Bone marrow (tissue), 2 donors: ENCODE measurements at places on chromosomes 3 and 15.

- DNase-seq, result no peak
These were observed 15.8 kb downstream of the PLXNA1 start for GRCh38 chr3:126998728-126999127.

DNA sequence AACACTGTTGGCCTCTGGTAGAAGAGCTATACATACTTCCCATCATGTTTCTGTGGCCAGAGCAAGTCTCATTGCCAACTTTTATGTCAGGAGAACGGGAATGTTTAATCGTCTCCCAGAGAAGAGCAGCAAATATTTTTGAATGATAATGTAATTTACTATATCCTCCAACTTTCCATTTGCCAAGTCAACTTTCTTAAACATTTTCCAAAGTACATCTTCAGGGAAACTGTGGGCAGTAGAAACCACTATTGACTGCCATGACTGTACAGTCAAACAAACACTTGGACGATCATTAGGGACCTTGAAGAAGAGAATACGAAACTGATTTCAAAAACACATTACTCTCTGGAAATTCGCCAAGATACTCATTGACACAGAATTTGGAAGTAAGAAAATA, 201.5 kb downstream of the GABRB3 start:
- DNase-seq, result no peak

DNA sequence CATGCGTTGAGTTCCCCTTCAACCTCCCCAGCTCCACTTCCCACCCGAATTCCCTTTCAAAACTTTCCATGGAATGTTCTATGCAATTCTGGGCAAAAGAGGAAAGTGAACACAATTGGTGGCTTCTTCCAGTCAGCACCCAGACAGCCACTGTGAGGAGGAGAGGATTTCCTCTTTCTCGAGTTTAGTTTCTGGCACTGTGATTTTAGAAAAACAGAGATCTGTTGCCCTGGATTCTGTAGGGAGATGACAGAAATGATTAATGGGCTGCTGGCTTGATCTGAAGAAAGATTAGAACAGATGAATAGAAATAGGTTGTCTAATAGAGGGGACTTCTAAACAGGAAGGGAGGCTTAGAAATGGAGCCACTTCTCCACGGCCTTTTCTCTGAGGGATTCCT, 172.0 kb downstream of the MCTP2 start:
- no peak for DNase-seq

GRCh38 chr3:43330981-43331380, 44.6 kb downstream of the SNRK start:
- no peak for DNase-seq

DNA sequence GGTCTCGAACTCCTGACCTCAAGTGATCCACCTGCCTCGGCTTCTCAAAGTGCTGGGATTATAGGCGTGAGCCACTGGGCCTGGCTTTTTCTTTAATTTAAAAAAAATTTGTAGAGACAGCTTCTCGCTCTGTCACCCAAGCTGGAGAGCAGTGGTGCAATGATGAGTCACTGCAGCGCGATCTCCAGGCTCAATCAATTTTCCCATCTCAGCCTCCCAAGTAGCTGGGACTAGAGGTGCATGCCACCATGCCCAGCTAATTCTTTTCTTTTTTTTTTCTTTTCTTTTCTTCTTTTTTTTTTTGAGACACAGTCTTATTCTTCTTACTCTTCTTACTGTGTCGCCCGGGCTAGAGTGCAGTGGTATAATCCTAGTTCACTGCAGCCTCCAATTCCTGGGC, 19.8 kb downstream of the TUBGCP4 start:
- no peak for DNase-seq

- no peak for DNase-seq
These were observed 7.4 kb downstream of the CISH start for GRCh38 chr3:50604110-50604621.

DNA sequence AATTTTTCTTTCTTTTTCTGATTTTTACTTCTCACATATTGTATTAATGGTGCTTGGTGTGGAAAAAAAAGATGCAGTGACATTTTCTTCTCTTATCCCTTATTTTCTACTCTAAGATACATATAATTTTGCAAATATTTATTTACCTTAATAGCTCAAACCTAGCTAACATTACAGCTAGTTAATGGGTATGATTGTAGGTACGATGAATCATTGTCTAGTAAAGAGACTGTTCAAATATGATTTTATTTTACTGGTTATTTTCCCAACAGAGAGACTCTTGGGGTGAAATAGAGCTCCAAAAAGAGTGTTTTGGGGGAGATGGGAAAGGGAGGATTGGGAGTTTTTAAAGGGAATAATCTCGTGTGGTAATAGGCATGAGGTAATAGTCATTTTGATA, 206.0 kb downstream of the RBMS3 start:
- DNase-seq, result no peak

GRCh38 chr3:81545572-81545971, 215.9 kb downstream of the GBE1 start:
- DNase-seq, result no peak

DNA sequence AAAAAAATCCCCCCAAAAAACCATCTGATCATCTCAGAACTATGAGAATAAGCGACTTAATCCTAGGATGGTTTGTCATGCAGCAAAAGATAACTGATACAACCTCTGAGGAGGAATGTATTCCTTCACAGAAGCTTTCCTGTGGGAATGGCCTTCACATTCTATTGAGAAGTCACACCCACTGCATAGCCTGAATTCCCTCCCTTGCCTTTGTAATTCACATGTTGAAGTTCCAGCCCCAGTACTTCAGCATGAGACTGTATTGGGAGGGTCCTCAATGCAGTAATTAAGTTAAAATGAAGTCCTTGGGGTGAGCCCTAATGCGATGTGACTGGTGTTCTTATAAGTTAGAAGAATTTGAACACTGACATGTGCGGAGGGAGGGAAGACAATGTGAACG, 395.2 kb downstream of the TUSC7 start:
- DNase-seq, result no peak
